Stimulated activated CD8-positive, alpha-beta memory T cell treated with anti-CD3 and anti-CD28 coated beads, Interleukin-7, amount 100 ng/mL, for 1 hour (primary cell): ENCODE measurements at places on chromosomes 3 and 15.

- DNase-seq = no peak
Observed at GRCh38 chr3:127203024-127203423, 10.1 kb downstream of the PRR23E start.

DNA sequence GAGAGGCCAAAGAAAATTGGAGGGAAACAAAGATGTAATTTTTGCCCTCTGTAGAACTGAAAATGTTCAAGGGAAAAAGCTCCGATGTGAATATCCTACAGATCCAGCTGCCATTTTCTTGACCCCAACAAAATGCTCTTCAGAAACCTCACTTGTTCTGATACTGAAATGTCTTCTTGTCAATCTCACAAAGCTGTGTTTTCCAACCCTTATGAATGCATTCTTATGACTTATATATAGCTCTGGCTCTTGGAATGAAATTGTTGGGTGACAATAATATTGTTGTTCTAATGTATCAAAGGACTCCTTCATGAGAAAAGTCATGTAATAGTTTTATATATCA is 157.1 kb upstream of the TGFBR2 start:
- no peak for DNase-seq

GRCh38 chr3:197205265-197205664 is 93.1 kb downstream of the DLG1 start:
- no peak for DNase-seq

- DNase-seq = no peak
Observed at GRCh38 chr3:123318374-123318773, 116.6 kb downstream of the SEC22A start.

GRCh38 chr3:155701882-155702465 is 42.9 kb downstream of the PLCH1 start:
- no peak for DNase-seq

DNA sequence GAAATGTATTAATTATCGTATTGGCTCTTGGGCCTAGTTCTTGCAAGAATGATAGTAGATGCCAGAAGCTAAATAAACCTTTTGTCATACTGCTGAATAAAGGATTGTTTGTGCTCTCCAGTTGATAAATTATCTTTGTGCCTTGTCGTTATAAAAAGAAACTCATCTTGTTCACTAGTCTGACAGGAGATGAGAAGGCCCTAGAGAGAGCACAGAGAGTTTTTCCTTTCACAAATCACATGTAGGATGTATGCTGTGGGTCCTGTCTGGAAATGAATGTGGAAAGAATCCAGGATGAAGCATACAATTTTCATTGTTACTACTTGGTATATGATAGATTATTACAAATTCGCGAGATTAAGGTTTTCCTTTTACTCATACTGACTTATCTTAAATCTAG is 113.0 kb downstream of the NLGN1 start:
- no peak for DNase-seq

GRCh38 chr3:155462672-155463071 is 169.2 kb upstream of the STRIT1 start:
- DNase-seq = no peak

DNA sequence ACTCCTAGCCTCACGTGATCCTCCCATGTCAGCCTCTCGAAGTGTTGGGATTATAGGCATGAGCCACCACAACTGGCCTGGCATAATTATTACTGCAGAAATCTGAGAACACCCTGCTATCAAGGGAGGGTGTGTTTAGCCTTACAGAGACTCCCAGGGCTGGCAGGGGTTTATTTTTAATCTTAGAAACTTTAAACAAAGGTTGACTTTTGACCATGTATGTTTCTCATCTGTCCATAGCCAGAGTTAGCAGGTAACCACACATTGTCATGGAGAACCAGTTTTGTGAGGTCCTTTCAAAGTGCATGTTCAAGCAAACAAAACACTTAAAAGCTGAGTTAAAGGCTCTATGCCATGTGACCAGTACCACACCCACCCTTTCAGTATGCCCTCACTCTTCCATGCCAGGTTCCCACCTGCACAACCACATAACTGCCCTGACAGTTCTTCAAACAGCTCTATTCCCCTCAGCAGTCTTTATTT is 11.1 kb downstream of the SIAH2 start:
- DNase-seq = no peak

DNA sequence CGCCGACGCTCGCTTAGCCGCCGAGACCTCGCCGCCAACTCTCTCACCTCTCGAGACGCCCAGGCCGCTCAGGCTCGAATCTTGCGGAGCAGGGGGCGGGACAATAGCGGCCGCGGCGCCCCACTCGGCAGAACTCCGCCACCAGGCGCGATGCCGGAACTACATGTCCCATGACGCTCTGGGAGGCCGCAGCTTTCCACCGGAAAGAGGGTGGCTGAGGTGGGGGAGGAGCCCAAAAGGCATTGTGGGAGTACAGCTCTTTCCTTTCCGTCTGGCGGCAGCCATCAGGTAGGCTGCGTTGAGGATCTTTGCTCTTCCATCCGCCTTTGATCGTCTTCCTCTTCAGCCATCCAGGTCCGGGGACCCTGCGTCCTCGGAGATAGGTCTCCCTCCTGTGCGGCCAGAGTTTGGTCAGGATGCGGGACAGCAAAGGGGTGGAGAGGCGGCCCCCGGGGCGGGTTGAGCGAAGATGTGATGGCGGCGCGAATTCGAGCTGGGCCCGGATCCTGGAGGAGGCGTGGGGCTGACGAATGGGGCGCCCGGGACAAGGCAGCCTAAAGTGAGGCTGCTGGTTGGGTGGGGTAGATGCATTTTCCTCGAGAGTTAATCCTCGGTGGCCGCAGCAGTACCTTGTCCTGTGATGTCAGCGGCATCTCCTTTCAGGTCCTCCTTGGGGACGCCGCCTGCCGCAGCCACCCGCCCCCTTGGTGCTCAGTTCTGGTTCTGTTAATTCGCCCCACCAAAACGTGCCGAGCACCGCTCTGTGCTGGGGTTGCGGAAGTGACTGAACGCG is at the start of the genes NKIRAS1 and RPL15:
NKIRAS1 (minus strand) TSS at position 105 of the 793 bp plus-strand sequence. CDS start 6,086 bp downstream, outside the sequence.
RPL15 (plus strand) TSS at position 247 of the 793 bp plus-strand sequence. CDS start 728 bp downstream, outside the sequence.
- DNase-seq = peak; percentile 92

DNA sequence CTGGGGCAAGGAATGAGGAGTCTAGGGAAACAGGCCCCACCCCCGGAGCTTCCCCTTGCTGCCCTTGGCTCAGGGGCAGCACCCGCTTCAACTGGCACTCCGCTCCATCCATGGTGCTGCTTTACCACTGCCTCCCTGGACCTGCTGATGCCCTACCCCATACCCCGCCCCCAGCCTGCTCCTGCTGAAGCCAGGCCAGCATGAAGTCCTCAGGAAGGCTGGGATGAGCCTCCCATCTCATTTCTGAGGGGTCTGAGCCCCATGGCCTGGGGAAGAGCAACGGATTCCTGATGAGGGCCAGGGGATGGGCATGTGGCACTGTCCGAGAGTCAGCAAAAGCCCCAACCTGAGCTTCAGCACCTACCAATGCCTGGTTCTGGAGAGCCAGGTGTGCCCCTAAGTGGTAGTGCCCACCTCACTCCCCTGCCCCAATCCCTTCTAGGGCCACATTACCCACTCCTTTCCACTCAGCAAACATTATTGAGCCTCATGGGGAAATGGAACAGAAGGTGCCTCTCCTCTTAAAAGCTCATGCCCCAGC is 21.0 kb downstream of the SEC61A1 start:
- DNase-seq = no peak

DNA sequence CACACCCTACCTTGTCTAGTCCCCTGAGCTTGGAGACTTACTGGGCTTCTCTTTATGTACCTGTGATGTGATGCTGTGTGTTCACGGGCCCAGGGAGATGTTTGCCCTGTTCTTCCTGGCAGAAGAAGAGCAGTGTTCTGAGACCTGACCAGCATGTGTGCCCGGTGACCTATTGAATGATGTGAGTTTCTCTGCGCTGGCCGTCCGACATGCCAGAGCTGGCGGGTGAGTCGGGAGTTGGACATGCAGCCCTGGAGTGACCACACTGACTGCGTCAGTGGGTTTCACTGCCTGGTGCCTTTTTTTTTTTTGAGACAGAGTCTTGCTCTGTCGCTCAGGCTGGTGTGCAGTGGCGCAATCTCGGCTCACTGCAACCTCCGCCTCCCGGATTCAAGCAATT is 42.3 kb downstream of the CGNL1 start:
- DNase-seq = no peak
